ENCODE measurements at places on chromosomes 3 and 15.

- DNase-seq = no peak
These were observed 16.2 kb upstream of the GRM7 start for GRCh38 chr3:6844723-6845122.

- no peak for DNase-seq
These were observed 483.6 kb downstream of the TAFA4 start for GRCh38 chr3:68448510-68449383.

GRCh38 chr3:3260870-3261269 is 81.4 kb upstream of the CRBN start:
- DNase-seq = no peak

DNA sequence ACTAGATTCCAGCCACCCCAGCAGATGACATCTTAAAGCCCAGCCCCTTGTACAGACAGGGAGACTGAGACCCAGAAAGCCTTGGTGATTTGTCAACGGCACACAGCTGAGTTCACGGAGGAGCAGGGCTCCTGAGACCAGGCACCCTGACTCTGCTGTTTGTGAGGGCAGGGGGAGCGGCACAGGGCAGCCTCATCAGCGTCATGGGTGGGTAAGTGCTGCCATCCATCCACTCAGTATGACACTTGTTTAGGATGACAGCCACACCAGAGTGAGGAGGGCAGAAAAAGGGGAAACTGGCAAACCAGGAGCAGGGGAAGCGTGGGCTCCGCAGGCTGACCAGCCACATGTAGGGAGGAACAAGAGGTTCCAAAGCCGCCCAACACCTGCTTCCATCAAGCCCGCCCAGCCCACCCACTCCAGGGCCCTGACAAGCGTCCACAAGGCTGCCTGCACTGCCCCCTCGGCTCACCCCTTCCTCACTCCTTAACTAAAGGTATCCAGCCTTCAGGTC is 19.9 kb downstream of the RBPMS2 start:
- DNase-seq = no peak

DNA sequence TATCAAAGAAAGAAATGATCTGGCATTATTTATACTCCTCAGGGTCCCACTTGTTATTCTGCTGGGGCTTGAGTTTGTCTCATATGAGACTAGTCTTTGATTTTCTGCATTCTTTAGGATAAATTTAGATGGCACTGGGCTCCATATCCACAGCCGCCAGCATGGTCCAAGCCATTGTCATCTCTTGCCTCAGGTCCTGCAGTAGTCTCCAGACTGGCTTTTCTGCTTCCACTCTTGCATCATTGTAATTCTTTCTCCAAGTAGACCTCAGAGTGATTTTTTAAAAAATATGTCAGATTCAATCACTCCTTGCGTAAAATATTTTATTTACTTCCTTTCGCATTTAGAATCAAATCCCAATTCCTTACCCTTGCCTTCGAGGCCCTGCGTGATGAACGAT is 50.4 kb upstream of the ST3GAL6 start:
- no peak for DNase-seq

DNA sequence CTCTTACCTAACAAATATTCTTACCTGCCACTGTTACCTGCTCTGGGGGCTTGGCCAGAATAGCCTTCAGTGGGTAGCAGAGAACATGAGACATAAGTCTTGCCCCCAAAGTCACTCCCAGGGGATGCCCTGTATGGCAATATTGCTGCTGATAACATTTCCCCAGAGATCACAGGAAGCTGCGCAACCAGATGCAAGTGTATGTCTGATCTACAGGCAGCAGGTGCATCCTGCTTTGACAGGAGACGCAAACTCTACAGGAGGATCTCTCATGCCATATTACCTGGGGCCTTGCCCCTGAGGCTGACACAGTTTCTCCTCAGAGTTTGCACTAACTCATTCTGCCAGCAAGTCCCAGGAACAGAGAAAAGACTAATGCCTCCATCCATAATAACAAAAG is 174.4 kb upstream of the LPP start:
- no peak for DNase-seq

- no peak for DNase-seq
These were observed 78.5 kb upstream of the CCNL1 start for GRCh38 chr3:157238457-157238856.

DNA sequence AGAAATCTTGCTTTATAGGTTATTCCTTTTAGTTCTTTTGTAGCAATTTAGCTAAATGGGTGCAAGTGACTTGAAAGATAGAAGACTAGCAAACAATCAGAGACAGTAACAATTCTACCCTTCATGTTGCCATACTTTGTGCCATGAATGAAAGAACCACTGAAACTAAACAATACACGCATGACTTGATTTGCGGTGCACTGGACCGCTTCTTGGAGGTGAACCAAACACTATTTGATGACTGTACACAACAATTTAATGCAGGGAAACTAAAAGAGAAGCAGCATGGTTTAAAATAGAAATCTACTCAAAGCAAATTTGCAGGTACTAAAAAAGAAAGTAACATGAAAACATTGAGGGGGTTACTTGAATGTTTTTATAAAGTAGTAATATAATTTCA is 331.0 kb upstream of the RARB start:
- DNase-seq = no peak

GRCh38 chr3:135107043-135107442 is 312.0 kb downstream of the EPHB1 start:
- DNase-seq = no peak

- no peak for DNase-seq
These were observed 418.8 kb downstream of the OTOL1 start for GRCh38 chr3:161915418-161915750.

- no peak for DNase-seq
These were observed 5.2 kb downstream of the TRIM59 start for GRCh38 chr3:160444411-160444810.
